Activated T-helper 17 cell treated with anti-CD3 and anti-CD28 coated beads, Interleukin-2, amount 50 U/mL, for 72 hours (primary cell): ENCODE measurements at places on chromosomes 6 and 20. TPM values are rescaled to one million over a fixed set of nuclear protein-coding genes. Genes with fewer than 3 reads are reported as not detected.

DNA sequence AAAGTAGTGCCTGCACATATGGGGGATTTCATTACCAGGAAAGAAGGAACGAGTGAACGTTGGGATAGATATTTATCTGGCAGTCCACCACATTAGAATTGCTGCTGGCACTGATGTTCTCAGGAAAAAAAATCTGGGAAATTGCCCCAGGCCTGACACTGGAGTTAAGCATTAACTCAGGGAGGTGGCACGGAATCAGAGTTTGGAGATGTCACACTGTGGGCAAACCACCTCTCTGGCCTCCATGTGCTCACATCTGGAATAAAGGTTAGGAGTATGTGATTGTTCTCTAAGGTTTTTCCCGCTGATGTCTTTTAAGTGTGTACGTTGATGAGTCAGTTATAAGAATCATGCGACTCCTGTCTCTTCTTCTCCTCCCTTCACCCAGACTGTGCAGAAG, 7.9 kb downstream of the TGM3 start:
- ATAC-seq: no peak

GRCh38 chr6:27879837-27880236, 32.4 kb downstream of the OR2B2 start:
- no peak for ATAC-seq

DNA sequence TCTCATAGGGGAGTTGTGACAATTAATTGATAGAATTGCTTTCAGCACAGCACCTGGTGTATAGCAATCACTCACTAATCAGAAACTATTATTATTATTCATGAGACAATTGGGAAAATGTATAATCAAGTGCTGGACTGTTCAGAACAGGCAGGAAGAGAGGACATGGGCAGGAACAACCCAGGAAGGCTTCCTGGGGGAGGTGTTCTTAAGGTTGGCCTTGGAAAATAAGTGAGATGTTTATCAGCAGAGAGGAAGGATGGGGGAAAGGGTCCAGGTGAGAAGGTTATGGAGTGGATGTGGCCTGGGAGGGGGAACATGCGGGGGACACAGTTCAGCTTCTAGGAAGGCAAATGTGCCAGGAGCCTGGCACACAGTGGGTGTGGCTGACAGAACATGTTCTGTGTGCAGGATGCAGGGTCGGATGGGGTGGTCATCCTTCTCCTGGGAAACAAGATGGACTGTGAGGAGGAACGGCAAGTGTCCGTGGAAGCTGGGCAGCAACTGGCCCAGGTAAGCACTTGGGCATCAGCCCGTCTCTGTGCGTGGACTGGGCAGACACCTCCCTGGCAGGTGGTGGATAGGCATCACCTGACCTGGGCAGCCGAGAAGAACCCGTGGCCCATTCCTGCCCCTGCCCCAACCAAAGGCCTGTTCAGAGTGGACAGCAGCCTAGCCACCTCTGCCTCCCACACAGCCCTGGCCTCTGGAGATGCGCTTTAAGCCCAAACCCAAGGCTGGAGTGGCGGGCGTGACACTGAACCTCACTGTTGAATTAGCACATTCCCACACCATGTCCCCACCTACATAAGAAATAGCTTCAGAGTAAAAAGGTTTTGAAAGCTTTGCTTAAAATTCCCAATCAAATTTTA, 30.9 kb downstream of the RAB44 start:
- ATAC-seq: no peak

PRL gene
- not detected for total RNA-seq

GRCh38 chr6:37085198-37085597, 79.7 kb downstream of the FGD2 start:
- ATAC-seq: no peak

DNA sequence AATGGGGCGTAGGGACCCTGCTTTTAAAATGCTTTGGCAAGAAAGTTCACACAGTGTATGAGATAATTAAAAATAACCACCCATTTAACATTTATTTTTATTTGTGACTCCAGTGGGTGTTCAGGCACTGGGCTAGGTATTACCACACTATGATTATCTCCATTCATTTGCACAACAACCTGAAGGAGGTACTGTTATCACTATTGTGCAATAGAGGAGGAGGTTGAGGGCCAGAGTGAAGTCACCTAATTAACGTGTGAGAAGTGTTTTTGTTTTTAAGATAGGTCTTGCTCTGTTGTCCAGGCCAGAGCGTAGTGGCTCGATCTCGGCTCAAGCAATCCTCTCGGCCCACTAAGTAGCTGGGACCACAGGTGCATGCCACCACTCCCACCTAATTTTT, 29.2 kb downstream of the MAK start:
- ATAC-seq: no peak

GRCh38 chr6:36290668-36291620, 21.1 kb downstream of the PNPLA1 start:
- no peak for ATAC-seq

DNA sequence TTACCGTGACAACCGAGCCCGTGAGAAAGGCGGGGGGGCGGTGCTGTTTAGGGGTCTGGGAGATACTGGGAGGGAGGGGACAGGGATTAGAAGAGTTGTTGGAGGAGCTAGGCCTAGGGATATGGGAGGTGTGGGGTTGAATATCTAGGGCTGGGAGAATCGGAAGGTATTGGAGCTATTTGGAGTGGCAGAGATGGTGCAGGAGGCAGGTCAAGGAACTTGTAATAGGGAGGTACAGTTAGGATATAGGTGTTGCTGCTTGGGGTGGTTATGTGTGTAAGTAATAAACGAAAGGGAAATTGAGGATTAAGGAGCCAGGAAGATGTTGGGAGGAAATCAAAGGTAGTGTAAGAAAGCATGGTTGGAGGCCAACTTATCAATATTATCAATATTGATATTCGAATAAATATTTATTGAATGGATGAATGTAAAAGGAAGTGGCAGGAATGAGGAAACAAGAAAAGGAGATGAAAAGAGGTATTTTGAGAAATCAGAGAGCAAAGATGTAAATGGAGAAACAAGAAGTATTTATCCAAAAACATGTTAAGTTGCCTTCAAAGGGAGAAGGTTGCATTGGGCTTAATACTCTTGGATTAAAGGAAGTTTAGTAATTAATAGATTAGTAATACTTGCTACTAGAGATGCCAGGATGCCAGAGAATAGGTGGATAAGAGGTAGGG, 602 bp downstream of the PPP1R11 start:
- no peak for ATAC-seq

KCNK16 gene
- total RNA-seq: not detected
